ENCODE measurements at places on chromosomes 3 and 15. TPM values are rescaled to one million over a fixed set of nuclear protein-coding genes. Genes with fewer than 3 reads are reported as not detected.
A peak's percentile ranks its signal among the peaks of the same experiment; 100 is the strongest.

DNA sequence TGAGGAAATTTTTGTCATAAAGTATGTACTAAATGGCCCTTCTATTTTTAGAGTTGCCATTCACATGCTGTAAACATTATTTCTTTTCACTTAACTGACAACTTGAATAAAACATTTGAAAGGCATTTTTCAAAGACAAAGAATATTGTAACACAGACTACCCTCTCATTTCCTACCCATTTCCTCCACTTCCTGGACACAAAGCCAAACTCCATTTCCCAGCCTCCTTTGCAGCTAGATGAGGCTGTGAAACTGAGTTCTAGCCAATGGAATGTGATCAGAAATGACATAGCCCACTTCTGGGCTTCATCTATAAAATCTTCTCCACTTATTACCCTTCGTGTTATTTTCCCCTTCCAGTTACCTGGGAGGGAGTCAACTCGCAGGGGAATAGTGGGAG lies 288.9 kb upstream of the DPH6 start:
- DNase-seq: no peak

DNA sequence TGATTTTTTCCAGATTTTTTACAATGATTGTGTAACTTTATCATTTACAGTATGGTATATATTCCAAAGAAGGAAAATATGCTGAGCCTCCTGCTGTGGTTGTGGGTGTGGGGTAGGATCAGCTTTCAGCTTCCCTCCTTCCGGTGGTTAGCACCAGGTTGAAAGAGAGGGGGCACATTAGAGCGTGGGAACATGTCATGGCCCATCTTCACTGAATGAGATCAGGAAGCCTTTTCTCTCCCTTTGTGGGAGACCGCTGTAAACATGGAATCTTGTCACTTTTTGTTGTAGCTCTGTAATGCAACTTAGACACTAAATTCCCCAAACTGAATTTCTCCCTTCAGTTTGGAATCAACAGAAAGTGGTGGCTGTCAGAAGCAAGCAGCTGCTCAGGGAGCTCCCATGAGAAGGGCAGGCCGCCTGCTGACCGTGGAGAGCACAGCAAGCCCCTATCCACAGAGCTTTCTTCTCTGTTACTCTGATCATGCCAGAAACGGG lies 86.7 kb upstream of the LIMD1 start:
- no peak for DNase-seq

GRCh38 chr3:2589336-2589969 lies 490.8 kb downstream of the CNTN4 start:
- no peak for DNase-seq

DNA sequence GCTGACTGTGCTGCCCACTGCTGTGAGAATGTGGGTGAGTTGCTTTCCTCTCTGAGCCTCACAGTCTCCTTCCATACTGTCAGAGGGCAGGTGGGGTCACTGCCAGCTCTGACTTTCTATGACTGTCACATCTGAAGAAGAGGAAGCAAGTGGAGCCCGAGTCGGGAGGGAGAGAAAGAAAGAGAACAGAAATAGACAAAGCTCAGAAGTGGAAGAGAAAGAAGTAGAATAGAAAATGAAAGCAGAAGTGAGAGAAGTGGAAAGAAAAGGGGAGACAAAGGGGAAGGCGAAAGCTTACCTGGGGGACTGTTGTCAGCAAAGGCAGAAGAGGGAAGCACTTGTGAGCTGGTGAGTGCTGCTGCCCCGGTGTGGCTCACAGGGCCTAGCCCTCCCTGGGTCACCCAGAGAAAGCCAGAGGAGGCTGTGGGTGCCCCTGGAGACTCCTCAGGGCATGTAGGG lies 57.9 kb downstream of the EPHB1 start:
- DNase-seq: peak; percentile 66

DNA sequence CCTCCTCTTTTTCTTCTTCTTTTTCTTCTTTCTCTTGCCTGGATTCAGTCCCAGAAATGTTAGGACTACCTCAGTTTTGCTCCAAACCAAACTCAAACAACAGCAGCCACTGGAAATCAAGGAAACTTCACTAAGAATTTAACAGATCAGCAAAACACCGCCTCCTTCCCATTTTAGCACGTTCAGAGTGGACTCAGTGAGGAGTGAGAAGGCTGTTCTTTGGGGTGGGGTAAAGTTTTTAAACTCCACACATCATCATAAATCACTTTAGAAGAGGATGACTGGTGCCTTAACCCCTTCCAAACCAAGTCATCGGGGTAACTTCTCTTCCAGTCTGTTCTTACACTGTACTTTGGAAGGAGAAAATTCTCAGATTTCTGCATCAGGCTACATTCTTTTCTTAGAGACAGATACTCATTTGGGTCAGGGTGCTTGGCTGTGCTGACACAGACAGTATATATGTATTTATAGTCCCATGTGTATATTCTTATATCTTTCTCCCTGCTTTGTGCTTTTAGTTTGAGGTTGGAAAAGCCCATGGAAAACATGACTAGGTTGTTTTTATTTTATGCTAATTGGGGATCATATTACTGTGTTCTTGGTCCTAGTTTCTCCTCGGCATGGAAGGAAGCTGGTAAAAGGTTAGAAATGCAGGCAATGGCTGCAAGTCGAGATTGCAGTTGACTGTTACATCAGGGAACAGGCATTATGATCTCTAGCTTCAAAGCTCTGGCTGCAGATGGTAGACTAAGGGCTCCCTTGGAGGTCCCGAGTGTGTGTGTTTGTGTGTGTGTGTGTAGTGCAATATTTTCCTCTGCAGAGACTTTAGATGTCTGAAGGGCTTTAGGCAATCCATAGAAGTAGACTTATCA lies at the start of gene CCDC80:
Gene CCDC80, minus strand, starts transcription at position 214 of the 872 bp plus-strand sequence. CDS start 1,238 bp downstream, outside the sequence.
- DNase-seq: no peak

DNA sequence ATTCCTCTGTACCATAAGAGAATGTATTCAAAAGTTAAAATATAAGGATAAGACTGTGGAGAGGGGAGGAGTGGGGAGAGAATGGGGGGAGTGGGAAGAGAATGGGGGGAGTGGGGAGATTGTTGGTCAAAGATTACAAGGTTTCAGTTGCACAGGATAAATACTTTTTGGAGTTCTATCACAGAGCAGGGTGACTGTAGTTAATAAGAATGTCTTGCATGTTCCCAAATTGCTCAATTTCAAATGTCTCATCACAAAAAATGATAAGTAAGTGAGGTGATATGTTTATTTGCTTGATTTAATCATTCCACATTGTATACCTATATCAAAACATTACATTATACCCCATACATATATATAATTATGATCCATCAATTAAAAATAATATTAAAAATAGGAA lies 23.0 kb upstream of the MEF2A start:
- DNase-seq: no peak

The COL6A5 gene
- total RNA-seq: not detected

DNA sequence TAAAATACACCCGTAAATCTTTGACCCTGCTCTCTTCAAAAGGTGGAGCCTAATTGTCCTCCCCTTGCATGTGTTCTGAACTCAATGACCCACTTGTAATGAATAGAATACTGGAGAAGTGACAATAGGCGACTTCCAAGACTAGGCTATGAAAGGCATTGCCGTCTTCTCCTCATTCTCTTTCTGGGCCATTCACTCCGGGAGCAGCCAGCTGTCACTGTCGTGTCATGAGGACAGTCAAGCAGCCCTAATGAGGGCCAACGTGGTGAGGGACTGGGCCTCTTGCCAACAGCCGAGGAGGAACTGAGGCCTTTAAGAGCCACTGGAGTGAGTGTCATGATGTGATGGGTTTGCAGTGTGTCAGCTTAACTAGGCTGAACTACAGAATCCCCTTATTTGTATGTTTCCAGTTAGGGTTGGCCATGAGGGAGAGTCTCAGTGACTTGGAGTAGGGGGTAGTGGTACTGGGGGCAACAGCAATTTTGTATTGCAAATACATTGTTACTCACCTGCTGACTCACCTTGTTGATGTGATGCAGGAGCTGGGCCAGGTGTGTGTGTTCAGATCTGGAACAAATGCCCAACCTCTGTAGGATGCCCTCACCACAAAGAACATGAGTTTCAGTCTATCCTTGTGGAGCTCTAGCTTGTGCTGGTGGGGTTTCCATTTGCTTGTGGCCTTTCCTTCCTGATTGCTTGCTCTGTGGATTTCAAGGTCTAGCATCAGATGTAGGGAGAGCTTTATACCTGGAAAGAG lies 188.5 kb upstream of the PROK2 start:
- DNase-seq: no peak

GRCh38 chr15:100693451-100693850 lies 91.1 kb downstream of the ASB7 start:
- no peak for DNase-seq

- no peak for DNase-seq
These were observed 54.2 kb upstream of the SPATA12 start for GRCh38 chr3:57006179-57006657.

The NDUFB5 gene
- total RNA-seq: 98.6 TPM

DNA sequence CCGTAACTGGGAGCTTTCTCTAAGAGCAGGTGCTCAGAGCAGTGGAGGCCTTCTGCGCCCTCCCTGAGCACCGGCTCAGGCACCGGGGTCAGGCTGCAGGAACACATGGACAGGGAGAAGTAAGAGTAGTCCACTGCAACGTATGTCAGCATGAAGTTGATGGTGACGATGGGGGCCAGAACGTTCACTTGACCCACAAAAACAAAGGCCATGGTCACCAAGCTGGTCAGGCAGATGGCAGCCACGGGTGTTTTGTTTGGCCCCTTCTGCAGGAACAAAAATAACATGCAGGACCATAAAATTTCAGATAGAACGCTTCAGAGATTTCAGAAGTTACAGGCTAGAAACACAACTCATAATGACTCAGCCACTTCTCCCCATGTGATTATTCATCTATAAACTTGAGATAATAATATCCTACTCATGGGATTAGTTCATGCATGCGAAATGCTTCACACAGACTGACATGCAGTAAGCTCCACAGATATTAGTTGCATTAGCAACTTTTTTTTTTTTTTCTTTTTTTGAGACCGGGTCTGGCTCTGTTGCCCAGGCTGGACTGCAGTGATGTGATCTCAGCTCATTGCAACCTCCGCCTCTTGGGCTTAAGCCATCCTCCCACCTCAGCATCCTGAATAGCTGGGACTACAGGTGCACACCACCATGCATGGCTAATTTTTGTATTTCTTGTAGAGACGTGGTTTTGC lies 52.2 kb upstream of the HEG1 start:
- no peak for DNase-seq

GRCh38 chr15:75639191-75639708 lies 774 bp downstream of the IMP3 start:
- DNase-seq: peak; percentile 70

GRCh38 chr3:40310705-40311104 lies 1.2 kb downstream of the EIF1B start:
- no peak for DNase-seq

The C2CD4A gene
- 0.05 TPM for total RNA-seq

GRCh38 chr3:20038699-20039465 lies 1.4 kb upstream of the KAT2B start:
- no peak for DNase-seq

- DNase-seq: no peak
These were observed 178.4 kb downstream of the AKAP13 start for GRCh38 chr15:85558848-85559247.

GRCh38 chr3:162933656-162934055 lies 1437.0 kb downstream of the OTOL1 start:
- no peak for DNase-seq

DNA sequence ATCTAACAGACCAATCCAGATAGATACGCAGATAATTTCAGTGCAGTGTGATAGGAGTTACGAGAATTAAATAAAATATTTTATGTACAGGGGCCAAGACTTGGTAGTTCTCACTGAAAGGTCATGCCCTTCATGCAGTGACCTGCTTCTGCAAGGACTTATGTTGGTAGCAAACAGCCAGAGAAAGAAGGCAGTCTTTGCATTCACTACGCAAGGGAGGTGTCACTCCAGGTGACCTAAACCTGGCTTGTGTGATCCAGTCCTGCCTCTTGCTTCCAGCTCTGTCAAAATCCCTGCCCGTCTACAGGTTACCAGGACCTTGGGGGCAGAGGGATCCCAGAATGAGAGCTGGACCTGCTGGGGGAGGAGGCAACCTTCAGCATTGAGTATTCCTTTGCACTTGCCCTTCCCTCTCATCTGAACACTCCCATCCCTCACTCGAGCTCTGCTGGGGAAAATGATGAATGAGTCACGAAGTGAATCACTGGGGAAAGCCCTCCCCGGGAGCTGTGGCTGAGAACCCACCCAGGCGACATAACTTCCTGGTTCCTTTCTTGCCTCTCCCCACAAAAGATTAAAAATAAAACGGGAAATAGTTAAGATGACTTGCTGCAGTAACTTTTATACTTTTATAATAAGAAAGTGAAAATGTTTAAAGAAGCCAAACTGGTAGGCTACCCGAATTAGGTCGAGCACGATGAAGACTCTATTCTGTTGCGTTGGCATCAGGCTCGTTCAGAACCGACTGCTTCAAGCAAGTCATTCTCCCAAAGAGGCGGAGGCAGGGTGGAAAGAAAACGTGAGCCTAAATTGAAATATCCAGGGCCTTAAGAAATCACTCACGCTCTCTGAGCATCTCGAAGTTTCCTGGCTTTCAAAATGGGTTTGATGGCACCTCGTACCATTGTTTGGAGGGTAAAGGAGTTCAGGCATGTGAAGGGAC lies 216.1 kb downstream of the SLCO3A1 start:
- DNase-seq: peak; percentile 69

GRCh38 chr3:4994144-4994730 lies 15.0 kb downstream of the BHLHE40 start:
- DNase-seq: no peak

The ITIH3 gene
- not detected for total RNA-seq

The NEK4 gene
- total RNA-seq: 30.3 TPM

DNA sequence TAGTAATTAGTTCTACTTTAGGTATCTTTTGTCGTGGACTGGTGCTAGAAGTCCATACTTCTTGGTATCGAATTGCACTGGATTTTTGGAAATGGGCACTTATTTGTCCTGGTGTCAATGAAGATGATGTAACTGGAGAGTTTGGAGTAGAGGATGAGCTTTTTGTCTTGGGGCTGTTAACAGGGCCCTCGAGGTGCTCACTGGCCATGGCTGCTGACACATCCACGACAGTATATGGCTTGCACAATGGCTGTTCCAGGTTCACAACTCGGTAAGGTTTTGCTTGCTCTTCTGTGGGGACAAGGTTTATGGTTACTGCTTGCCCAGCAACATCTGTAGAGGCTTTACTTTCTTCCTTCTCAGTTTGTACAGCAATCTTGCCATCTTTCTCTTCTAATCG lies 109.4 kb upstream of the TSPAN3 start:
- DNase-seq: peak; percentile 53

- no peak for DNase-seq
These were observed 41.6 kb downstream of the ILDR1 start for GRCh38 chr3:121980450-121980796.
